ENCODE measurements at places on chromosomes 4 and X. TPM values are rescaled to one million over a fixed set of nuclear protein-coding genes. Genes with fewer than 3 reads are reported as not detected.

DNA sequence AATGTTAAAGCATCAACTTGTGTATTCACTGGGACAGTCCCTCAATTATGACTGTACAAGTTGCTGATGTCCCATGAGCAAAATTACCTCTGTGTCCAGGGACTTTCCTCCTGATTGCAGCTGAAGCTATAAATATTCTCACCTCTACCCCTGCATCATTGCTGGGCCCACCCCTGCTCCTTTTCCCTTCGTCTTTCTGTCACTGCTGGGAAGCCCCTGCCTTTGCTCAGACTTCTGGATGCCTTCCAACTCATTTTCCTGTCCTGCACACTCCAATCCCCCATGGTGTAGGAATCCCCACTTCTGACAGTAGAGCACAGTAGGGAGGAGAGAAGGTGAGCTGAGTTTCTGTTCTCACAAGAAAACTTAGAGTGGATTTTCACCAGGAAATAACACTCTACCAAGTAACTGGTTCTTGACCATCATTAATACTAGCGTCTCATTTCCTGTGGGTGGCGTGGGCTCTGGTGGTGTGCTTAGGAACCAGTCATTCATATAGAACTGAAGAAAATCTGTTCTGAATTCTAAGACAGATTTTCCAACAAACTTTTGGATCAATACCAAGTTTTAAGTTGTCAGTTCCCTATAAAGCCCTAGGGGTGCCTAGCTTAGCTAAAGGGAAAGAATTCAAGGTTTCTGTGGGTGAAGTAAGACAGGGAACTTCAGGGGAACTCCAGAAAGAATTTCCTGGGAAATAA is 136.2 kb upstream of the MED14 start:
- no peaks in the 10 kb centered on the region for H3K36me3 ChIP-seq
- no peak overlapping the region for H3K27ac ChIP-seq
- no peak for DNase-seq

GRCh38 chr4:14182148-14182547 is 554.6 kb upstream of the BOD1L1 start:
- no peak overlapping the region for H3K4me3 ChIP-seq
- DNase-seq, result no peak
- peaks cover 7% of the 10 kb centered on the region for H3K4me1 ChIP-seq
- H3K27ac ChIP-seq, result no peak overlapping the region
- no peaks in the 10 kb centered on the region for H3K36me3 ChIP-seq

- no peak overlapping the region for H3K27ac ChIP-seq
- no peaks in the 10 kb centered on the region for H3K27me3 ChIP-seq
- no peaks in the 10 kb centered on the region for H3K4me1 ChIP-seq
- no peak for DNase-seq
Measured at GRCh38 chr4:15162046-15162445, 159.8 kb downstream of the CPEB2 start.

- H3K4me3 ChIP-seq, result no peak overlapping the region
- H3K27me3 ChIP-seq, result no peaks in the 10 kb centered on the region
- H3K36me3 ChIP-seq, result peaks cover 8% of the 10 kb centered on the region
- H3K4me1 ChIP-seq, result no peaks in the 10 kb centered on the region
- H3K27ac ChIP-seq, result no peak overlapping the region
- DNase-seq, result no peak
Measured at GRCh38 chrX:47634871-47635575, 5.3 kb upstream of the CFP start.

GRCh38 chr4:126843492-126844067 is 789.2 kb upstream of the INTU start:
- no peaks in the 10 kb centered on the region for H3K4me1 ChIP-seq
- no peak overlapping the region for H3K4me3 ChIP-seq
- DNase-seq, result no peak
- H3K27me3 ChIP-seq, result no peaks in the 10 kb centered on the region
- H3K27ac ChIP-seq, result no peak overlapping the region

The BST1 gene
- total RNA-seq, result not detected

The SLC39A8 gene
- 35.9 TPM for total RNA-seq

The GSX2 gene
- total RNA-seq, result not detected
